ENCODE measurements at places on chromosomes 2 and 18.

DNA sequence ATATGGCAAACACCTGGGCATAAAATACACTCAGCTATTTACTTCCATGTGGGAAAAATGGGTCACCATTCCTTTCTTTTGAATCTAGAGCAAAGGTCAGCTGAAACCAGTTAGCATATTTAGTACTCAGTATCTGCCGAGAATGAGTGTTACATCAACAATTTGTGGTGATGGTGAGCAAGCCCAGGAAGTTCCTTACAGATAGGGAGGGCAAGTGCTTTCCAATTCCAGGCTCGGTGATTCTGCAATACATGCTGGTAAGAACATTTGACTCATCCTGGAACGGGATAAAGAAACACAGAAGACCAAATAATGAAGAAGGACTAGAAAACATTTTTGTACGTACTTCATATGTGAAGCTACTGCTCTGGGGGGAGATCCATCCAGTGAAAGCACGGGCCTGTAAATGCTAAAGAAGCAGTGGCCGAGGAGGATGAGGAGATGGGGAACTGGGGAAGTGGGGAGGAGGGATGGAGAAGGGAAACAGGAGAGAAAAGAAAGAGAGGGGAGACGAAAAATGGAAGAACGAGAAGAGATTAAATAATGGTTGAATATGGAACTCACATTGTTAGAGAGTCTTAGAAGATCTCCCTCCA is 251.9 kb downstream of the TTC32 start:
- DNase-seq: no peak

- DNase-seq: no peak
These were observed 24.9 kb downstream of the BIN1 start for GRCh38 chr2:127081826-127082633.

GRCh38 chr18:36083729-36084128 is 16.4 kb upstream of the RPRD1A start:
- no peak for DNase-seq

DNA sequence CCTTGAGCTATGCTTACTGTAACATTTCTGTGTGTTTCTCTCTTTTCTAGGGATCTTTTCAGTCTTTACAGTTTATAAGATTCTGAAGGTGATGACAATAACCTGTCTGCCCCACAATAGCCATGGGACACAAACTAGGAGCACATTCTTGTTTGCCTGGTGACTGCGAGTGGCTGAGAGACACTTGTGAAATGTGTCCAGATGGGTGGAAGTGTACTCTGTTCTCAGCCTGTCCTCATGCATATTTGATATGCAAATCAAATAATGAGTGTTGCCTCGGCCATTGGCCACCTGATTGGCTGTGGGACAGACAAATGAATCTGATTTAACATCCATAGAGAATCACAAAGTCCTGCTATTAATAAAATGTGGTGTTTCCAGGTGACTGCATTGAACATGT is 246.2 kb downstream of the HNMT start:
- DNase-seq: no peak

GRCh38 chr2:85501248-85501647 is 37.7 kb upstream of the MAT2A start:
- no peak for DNase-seq

- no peak for DNase-seq
These were observed 228.6 kb upstream of the DOK6 start for GRCh38 chr18:69172046-69172445.

- DNase-seq: no peak
These were observed 29.0 kb downstream of the TNFRSF11A start for GRCh38 chr18:62354151-62354550.

- no peak for DNase-seq
These were observed 114.2 kb downstream of the NBAS start for GRCh38 chr2:15446961-15447360.

DNA sequence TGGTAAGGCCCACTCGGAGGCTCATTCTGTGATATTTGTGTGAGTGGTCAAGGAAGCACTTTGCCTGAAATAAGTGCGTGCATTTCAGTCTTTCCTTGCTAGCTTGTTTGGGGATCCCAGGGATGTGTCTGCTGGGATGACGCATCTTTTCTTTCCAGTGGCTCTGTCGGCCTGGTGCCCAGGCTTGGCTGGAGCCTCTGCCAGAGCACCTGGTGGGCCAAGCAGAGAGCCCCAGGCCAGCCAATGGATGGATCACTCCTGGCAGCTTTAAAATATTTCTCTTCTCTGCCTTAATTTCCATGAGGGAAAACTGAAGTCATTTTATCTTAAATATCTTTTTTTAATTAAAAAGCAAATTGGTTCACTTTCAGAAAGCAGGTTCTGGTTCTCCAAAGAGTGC is 501.8 kb upstream of the HS6ST1 start:
- no peak for DNase-seq

DNA sequence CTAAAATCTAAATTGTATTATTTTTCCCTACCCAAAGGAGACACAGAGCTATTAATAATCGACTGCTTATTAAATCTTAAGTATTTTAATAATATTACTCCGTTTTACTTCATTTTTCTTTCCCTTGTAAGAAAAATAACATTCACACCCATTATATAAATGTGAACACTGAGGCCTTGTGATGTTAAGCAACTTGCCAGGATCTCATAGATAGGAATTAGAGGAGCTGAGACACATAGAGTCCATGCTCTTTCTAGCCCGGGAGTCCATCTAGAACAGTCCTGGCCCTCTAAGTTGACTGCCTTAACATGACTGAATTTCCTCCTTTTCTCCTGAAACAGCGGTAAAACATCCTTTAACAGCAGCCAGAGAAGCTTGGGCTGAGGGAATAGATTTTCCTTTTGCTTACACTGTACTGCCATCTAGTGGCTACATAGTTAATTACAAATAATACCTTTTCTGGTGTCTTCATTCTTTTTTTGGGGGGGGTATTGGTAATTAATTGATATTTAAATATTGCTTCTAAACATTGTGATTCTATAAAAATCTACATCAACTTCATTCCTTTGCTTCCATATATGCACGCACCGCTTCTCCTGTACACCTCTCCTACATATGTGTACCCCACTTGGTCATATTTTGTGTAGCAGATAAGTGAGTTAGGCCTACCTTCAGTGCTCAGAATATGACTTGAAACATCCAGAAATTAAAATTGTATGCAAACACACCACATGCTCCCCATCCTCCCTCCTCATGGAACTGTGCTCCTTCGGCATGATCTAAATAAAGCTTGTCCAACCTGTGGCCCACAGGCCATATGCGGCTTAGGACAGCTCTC is 125.8 kb upstream of the HNMT start:
- DNase-seq: peak; percentile 36

DNA sequence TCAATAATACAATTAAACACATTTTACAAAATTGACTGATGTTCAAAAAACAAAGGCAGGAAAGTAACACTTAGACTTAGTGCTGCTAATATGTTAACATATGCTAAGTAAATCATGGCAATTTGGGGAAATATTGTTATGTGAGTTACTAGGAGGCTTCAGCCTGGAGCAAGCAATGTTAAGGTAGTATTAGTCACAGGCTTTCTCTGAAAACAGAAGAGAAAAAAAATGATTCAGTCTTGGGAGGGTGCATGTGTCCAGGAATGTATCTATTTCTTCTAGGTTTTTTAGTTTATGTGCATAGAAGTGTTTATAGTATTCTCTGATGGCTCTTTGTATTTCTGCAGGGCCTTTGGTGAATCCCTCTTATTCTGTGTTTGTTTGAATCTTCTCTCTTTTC is 345.8 kb upstream of the TFPI start:
- no peak for DNase-seq
